ENCODE measurements at places on chromosomes 12 and 14.
A peak's percentile ranks its signal among the peaks of the same experiment; 100 is the strongest.

GRCh38 chr12:97862072-97862471, 399.5 kb downstream of the RMST start:
- no peak for DNase-seq

DNA sequence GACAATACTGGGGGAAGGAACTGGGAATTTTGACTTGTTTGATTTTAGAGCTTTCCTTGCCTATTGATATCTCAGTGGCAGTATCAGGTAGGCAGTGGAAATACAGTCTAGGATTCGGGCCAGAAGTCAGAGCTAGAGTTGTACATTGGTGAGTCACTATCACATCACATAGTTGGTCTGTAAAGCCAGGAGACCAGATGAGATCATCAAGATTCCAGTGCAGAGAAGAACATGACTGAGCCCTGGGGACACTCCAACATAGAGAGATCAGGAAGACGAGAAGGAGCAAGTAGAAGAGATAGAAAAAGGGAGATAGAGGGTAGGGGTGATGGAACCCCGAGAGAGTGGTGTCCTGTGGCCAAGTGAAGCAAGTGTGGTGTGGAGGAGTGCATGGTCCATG, 46.6 kb upstream of the NR1H4 start:
- no peak for DNase-seq

DNA sequence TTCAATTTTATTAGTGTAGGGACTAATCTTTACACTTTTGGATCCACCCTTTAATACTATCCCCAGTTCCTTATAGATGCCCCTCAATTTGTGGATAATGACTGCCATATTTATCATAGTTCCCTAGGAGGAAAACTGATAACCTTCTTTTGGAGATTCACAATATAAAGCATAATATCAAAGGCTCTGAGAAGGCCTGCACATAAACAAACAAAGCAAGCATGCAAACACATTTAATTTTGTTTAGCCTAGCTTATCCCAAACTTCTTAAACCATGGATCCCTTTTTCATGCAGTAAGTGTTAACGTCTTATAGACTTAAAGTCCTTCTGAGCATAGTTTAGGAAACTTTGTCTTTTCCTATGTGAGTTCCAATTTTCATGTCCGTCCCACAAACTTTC, 290.4 kb upstream of the TBX3 start:
- DNase-seq, result no peak

GRCh38 chr12:124752437-124753227, 111.0 kb downstream of the SCARB1 start:
- peak; percentile 70 for DNase-seq

GRCh38 chr12:47110718-47111391, 31.1 kb upstream of the AMIGO2 start:
- no peak for DNase-seq

GRCh38 chr12:69972136-69972535, 147.1 kb downstream of the MYRFL start:
- DNase-seq, result no peak

GRCh38 chr12:20601668-20602280, 93.4 kb upstream of the SLCO1C1 start:
- no peak for DNase-seq

GRCh38 chr12:104963757-104964156, 5.7 kb upstream of the SLC41A2 start:
- DNase-seq, result no peak

DNA sequence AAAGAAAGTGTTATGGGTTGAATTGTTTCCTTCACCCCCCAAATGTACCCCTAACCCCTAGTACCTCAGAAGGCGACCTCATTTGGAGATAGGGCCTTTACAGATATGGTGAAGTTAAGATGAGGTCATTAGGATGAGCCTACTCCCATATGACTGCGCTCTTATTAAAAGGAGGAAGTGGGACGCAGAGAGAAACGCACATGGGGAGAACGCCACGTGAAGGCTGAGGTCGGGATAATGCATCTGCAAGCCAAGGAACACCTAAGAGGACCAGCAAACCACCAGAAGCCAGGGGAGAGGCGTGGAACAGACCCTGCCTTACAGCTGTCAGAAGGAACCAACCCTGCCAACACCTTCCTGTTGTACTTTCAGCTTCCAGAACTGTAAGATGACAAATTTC, 1.7 kb upstream of the NRIP2 start:
- DNase-seq, result peak; percentile 10

DNA sequence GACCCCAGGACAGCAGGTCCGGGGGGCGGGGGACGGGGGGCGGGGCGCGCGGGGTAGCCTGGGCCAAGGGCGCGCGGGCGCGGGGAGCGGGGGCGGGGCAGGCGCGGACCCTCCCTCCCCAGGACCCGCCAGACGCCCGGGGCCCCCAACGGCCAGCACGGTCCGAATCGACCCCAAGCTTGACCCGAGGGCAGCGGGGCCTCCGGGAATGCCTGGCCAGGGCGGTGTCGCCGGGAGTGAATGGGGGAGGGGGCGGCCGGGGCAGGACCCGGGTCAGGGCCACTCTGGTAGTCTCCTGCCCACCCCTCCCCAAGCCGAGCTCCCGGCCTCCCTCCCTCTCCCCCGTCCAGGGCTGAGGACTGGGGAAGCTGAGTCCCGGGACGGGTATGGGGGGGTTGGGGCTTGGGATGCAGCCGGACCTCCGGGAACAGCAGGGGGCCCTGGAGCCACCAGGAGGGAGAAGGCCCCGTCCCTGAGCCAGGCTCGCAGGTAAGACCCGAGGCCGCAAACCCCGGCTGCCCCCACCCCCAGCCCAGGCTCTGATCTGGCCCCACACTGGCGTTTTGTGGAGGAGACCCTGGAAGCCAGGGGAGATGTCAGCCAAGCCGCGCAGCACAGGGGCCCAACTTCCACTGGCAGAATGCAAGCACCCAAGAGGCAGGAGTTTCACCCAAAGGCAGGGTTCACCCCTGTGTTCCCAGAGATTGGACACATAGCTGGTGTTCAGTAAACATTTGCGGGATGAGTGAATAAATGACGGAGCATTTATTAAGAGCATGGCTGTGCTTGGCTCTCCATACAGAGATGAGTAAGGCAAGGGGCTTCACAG, 545 bp upstream of the GALNT9 start:
- no peak for DNase-seq

- no peak for DNase-seq
These were observed 143.8 kb downstream of the BCL11B start for GRCh38 chr14:99128185-99128584.

- no peak for DNase-seq
These were observed 422.9 kb downstream of the ZFP36L1 start for GRCh38 chr14:68370057-68370360.

GRCh38 chr12:63124778-63125177, 26.2 kb downstream of the AVPR1A start:
- DNase-seq, result no peak

- no peak for DNase-seq
These were observed 22.2 kb downstream of the P2RX4 start for GRCh38 chr12:121232163-121232562.

GRCh38 chr12:130969223-130969622, 15.5 kb downstream of the ADGRD1 start:
- DNase-seq, result no peak

GRCh38 chr12:40144023-40144422, 38.1 kb upstream of the SLC2A13 start:
- no peak for DNase-seq

DNA sequence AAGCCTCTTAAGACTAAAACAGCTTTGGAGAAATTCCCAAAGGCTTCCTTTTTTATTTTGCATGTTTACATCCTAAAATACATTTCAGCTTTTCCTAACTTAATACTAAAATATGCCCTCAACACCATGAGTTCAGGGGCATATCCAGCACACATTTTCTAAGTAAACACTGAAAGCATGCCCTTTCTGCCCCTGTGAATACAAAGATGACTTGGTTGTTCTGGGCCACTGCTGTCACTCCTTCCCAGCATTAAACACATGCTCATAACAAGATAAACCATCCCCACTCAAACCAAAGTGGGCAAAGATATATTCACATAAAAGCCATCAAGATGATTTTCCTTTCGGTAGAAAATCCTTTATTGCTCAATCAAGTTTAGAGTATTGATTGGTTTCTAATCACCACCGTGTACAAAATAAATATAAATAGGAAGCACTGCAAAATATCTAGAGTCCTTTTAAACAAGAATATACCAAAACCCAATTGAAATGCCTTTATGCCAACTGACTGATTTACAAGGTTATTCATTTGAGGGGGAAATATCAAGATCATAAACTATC, 1.9 kb downstream of the CCNB1IP1 start:
- DNase-seq, result no peak

- no peak for DNase-seq
These were observed 1.9 kb downstream of the MYO1A start for GRCh38 chr12:57047981-57048380.

GRCh38 chr12:107058190-107058589, 35.2 kb downstream of the CRY1 start:
- DNase-seq, result no peak

- DNase-seq, result no peak
These were observed 867.4 kb downstream of the TMEM121 start for GRCh38 chr14:106393742-106394141.

DNA sequence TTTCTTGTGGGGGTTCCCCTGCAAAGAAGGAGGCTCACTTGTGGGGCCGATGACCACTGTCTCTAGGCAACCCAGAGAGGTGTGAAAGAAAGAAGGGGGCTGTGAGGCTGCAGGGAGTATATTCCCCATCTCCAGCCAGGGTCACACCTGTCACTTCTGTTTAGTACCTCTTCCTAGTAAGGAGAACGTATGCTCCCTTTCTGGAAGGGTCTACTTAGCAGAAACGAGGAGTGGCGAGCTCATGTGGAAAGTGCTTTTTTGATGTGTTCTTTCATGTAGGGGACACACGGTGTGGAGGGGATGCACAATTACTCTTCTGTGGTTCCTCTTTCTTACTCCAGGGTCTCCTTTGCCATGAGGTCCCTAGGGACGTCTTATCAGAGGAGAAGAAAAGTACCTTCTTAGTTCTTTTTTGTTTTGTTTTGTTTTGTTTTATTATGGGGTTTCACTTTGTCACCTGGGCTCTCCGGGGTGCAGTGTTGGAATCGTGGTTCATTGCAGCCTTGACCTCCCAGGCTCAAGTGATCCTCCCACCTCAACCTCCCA, 58.3 kb downstream of the PRKCH start:
- DNase-seq, result no peak

DNA sequence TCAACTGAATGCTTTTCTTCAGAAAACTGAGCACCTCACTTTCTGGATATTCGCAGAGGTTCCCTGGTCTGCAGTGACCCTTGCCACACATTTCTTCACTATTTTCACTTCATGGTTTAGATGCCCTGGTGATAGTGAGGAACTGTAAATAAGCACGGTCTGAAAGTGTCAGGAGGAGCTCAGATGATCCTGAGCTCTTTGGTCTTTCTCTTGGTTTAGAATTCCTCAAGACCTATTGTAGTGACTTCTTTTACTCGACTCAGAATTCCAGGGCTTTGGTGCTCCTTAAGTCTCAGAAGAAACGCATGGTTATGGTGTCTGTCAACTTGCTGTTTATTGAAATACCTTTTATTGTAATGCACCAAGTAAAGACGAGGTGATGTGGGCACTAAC, 84.0 kb downstream of the SAMD4A start:
- DNase-seq, result no peak

DNA sequence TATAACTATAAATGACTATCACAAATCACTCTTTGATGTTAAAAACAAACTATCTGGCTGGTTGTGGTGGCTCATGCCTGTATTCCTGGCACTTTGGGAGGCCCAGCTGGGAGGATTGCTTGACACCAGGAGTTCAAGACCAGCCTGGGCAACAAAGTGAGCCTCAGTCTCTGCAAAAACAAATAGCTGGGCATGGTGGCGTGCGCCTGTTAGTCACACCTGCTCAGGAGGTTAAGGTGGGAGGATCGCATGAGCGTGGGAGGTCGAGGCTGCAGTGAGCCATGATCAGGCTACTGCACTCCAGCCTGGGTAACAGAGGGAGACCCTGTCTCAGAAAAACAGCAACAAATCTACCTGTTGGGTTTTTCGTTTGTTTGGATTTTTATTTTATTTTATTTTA, 5.4 kb downstream of the TXNRD1 start:
- DNase-seq, result no peak

GRCh38 chr12:53097564-53098353, at the start of gene IGFBP6:
TSS of gene IGFBP6 (plus strand) at chr12:53097667. CDS start at chr12:53097718, 51 bp downstream.
- DNase-seq, result peak; percentile 23

GRCh38 chr12:7439579-7440505, 4.1 kb downstream of the CD163L1 start:
- DNase-seq, result peak; percentile 13

- DNase-seq, result no peak
These were observed 7.9 kb downstream of the VWF start for GRCh38 chr12:6116471-6117021.

GRCh38 chr12:76569685-76570604, 10.4 kb upstream of the OSBPL8 start:
- DNase-seq, result no peak

DNA sequence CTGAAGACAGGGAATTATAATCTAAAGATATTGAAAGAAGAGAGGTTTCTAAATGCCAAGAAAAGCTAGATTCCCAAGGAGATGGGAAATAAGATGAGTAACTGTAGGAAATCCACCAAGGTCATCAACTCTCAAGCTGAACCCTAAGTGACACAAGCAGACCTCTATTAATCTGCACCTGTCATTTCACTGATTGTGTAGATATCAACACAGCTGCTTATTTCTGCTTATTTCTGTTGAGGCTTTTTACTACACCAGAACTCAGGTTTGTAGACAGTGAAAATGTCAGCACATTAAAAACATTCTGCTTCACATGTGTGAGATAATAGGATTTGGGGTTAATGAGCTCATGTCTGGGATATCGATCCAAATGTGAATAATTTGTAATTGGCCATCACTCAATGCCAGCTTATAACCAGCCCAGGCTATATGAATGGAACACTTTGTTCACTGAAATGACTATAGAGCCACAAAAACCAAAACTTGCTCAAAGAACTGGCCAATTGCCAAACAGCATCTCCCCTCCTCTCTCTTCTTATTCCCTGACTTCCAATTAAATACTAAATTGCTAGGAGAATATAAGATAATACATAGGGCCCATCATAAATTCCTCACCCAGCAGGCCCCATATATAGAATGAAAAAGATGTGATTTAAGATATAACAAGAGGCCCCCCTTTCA, 188.7 kb upstream of the ARID2 start:
- no peak for DNase-seq

Measured in CD14-positive monocyte (primary cell).